Osteoblast (primary cell): ENCODE measurements at places on chromosomes 16 and 17. TPM values are rescaled to one million over a fixed set of nuclear protein-coding genes. Genes with fewer than 3 reads are reported as not detected.

DNA sequence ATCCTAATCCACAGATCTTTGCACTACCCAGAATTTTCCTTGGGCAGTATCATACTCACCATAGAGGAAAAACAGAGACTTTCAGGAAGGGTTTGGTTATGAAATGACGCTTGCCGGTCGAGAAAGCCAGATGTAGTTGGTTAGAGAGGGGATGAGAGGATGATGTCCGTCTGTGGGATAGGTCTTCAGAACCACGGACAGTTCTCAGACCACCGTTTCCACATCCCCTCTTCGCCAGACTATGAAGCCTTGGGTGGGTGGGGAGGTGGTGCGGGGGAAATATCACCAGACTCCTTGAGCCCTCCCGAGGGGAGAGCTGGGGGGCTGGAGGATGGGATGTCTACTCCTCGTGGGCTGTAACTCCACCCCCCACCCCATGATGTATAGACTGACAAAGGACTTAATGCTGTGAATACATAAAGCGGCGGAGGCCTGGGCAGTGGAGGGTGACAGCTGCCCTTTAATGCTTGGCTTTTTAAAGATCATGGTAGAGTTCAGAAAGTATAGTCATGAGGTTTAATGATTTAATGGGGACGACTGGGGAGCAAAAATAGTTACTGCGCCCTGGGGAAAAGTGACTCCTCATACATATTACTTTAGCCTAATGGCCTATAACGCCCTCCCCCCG is 96.6 kb downstream of the MRM1 start:
- H3K27ac ChIP-seq = no peak overlapping the region
- H3K4me1 ChIP-seq = no peaks in the 10 kb centered on the region
- H3K27me3 ChIP-seq = no peaks in the 10 kb centered on the region
- DNase-seq = no peak

DNA sequence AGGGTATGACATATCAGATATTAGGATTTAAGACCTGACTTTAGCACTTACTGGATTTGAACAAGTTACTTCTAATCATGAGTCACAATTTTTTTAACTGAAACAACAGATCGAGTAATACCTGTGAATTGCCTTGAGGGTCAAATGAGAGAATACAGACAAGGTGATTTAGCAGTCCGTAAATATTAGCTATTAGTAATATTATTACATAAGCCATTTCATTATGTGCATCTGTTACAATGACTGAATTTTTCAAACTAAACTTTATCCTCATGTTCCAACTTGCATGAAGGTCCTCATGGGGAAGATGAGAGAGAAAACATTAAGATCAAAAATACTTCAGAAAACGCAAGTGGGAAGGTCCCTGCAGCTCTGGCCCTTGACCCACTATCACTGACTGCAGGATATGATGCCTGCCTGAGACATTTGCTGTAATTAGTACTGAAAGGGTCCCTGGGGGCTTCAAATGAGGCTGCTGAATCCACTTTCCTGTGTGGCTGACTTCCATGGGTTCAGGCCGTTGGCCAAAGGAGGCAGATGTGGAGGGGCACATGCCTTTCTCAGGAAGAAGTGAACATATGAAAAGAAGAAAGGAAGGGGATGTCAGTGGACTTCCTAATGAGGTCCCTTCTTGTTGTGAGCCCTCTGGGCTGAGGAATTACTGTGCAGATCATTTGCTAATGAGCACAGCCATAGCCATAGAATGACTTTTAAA is 441.7 kb downstream of the CDH11 start:
- no peaks in the 10 kb centered on the region for H3K27me3 ChIP-seq
- H3K36me3 ChIP-seq = no peaks in the 10 kb centered on the region
- no peaks in the 10 kb centered on the region for H3K4me1 ChIP-seq

DNA sequence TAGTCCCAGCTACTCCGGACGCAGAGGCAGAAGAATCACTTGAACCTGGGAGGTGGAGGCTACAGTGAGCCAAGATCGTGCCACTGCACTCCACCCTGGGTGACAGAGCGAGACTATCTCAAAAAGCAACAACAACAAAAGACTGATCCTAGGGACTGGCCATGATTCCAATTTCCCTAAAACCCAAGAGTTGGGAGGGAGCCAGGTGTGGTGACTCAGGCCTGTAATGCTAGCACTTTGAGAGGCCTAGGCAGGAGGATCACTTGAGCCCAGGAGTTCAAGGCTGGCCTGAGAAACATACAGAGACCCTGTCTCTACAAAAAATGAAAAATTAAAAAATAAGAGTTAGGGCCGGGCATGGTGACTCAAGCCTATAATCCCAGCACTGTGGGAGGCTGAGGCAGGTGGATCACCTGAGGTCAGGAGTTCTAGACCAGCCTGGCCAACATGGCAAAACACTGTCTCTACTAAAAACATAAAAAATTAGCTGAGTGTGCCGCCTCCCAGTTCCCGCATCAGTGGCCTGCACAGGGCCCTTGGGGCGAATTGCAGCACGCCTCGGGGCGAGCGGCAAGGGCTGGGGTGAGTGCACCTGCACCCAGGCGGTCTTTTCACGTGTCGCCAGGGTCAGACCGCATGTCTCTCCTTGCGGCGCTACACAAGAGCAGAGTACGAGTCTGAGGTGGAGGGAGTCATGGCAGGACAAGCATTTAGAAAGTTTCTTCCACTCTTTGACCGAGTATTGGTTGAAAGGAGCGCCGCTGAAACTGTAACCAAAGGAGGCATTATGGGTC is 40.8 kb downstream of the CDH3 start:
- H3K36me3 ChIP-seq = no peaks in the 10 kb centered on the region
- no peaks in the 10 kb centered on the region for H3K4me1 ChIP-seq
- no peak overlapping the region for H3K27ac ChIP-seq
- peak; percentile 66 for DNase-seq
- no peak overlapping the region for H3K4me3 ChIP-seq

- no peak overlapping the region for H3K27ac ChIP-seq
- no peak overlapping the region for H3K4me3 ChIP-seq
- no peak for DNase-seq
- H3K27me3 ChIP-seq = no peaks in the 10 kb centered on the region
- H3K4me1 ChIP-seq = no peaks in the 10 kb centered on the region
These were observed 78.5 kb downstream of the WWOX start for GRCh38 chr16:78177987-78178386.

DNA sequence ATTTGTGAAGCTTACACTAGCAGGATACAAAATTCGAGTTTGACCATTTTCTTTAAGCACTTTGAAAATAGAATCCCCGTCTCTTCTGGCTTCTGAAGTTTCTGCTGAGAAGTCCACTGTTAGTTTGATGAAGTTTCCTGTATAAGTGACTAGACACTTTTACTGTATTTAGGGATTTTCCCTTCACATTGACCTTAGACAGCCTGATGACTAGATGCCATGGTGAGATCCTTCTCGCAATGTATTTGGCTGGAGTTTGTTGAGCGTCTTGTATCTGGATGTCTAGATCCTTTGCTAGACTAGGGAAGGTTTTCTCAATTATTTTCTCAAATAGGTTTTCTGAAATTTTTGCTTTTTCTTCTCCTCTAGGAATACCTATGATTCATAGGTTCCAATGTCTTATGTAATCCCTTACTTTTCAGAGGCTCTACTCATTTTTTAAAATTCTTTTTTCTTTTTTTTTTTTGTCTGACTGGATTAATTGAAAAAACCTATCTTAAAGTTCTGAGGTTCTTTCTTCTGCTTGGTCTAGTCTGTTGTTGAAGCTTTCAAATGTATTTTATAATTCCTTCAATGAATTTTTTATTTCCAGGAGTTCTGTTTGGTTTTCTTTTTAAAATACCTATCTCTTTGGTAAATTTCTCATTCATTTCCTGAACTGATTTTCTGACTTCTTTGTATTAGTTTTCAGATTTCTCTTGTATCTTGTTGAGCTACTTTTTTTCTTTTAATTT is 63.7 kb upstream of the ABCC11 start:
- no peak overlapping the region for H3K4me3 ChIP-seq
- no peak for DNase-seq

DNA sequence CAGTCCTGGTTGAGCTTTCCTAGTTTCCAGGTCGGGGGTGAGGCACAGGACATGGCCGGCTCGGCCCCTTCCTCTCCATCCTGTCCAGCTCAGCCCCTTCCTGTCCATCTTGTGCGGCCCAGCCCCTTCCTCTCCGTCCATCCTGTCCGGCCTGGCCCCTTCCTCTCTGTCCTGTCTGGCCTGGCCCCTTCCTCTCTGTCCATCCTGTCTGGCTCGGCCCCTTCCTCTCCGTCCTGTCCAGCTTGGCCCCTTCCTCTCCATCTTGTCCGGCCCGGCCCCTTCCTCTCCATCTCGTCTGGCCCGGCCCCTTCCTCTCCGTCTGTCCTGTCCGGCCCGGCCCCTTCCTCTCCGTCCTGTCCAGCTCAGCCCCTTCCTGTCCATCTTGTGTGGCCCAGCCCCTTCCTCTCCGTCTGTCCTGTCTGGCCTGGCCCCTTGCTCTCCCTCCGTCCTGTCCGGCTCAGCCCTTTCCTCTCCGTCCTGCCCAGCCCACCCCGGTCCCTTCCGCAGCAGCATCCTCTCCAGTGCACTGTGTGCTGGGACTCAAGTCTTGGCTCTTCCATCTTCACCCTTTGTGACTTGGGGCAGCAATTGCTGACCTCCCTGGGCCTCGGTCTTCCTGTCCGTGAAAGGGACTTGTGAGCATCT is 5.5 kb upstream of the ZNF750 start:
- H3K27me3 ChIP-seq = no peaks in the 10 kb centered on the region
- H3K36me3 ChIP-seq = no peaks in the 10 kb centered on the region
- peak; percentile 2 for DNase-seq
- no peak overlapping the region for H3K27ac ChIP-seq

GRCh38 chr17:28227316-28228108 is 91.5 kb upstream of the TMEM97 start:
- no peak overlapping the region for H3K27ac ChIP-seq
- H3K27me3 ChIP-seq = peaks cover 45% of the 10 kb centered on the region
- DNase-seq = peak; percentile 89
- H3K4me1 ChIP-seq = peaks cover 5% of the 10 kb centered on the region

Gene KRTAP2-3
- total RNA-seq = 0.29 TPM in 1 of 2 replicates, not detected in the other

Gene LIMD2
- total RNA-seq = 4.3 and 5.9 TPM in 2 replicates

- peaks cover 3% of the 10 kb centered on the region for H3K36me3 ChIP-seq
- no peak overlapping the region for H3K27ac ChIP-seq
- no peaks in the 10 kb centered on the region for H3K4me1 ChIP-seq
- H3K27me3 ChIP-seq = no peaks in the 10 kb centered on the region
These were observed 68.8 kb downstream of the KATNIP start for GRCh38 chr16:27618606-27619327.

DNA sequence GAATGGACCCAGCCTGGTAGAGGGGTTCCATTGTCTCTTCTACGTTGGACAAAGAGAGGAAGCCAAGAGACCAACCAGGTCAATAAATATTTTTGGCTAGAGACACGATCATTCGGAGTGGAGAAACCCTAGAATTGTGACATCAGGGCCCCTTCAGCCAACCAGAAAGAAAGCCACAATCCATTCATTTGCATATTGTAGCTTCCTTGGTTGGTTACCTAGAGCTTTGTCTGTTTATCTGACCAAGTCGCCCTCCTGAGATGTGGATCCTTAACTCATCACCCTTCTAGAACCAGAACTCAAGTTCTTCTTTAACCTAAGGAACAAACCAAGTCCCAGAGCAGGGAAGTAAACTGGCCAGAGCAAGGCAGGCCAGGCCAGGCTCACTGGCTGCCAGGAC is at the start of gene CCDC182:
CCDC182 (minus strand) TSS at position 58 of the 400 bp plus-strand sequence; CDS start at position 31, 27 bp downstream.
- H3K4me3 ChIP-seq = no peak within 1 kb of the TSS
- no peak for DNase-seq
- H3K27me3 ChIP-seq = peaks cover 5% of the 10 kb centered on the region
- no peak within 1 kb of the TSS for H3K27ac ChIP-seq
- H3K36me3 ChIP-seq = no peaks in the 10 kb centered on the region
- no peaks in the 10 kb centered on the region for H3K4me1 ChIP-seq

DNA sequence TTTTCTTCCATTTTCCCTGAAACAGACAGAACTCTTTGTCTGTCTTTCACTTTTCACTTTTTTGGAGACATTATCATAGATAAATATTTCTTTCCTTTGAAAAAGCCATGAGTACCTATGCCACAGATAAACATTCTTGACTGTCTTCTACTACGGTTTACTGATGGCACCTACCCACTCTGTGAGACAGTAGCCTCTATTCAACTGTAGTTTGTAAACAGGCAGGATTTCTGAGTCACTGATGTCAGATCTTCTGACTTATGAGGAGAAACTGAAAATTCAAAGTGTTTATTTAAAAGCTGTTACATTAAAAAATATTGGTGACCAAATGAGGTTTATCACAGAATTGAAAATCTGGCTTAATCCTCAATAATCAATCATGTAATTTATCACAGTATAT is 658.4 kb downstream of the TOX3 start:
- no peaks in the 10 kb centered on the region for H3K36me3 ChIP-seq
- H3K27me3 ChIP-seq = no peaks in the 10 kb centered on the region
- no peak for DNase-seq
- H3K4me1 ChIP-seq = no peaks in the 10 kb centered on the region
- no peak overlapping the region for H3K4me3 ChIP-seq

- peaks cover 24% of the 10 kb centered on the region for H3K36me3 ChIP-seq
- H3K27ac ChIP-seq = no peak overlapping the region
- peak; percentile 94 for DNase-seq
- H3K27me3 ChIP-seq = no peaks in the 10 kb centered on the region
- H3K4me1 ChIP-seq = peaks cover 15% of the 10 kb centered on the region
These were observed 472 bp downstream of the GALNS start for GRCh38 chr16:88856122-88856827.

Gene PERCC1
- not detected in 2 replicates for total RNA-seq

- no peaks in the 10 kb centered on the region for H3K4me1 ChIP-seq
- no peaks in the 10 kb centered on the region for H3K27me3 ChIP-seq
- no peaks in the 10 kb centered on the region for H3K36me3 ChIP-seq
- no peak overlapping the region for H3K27ac ChIP-seq
These were observed 1432.0 kb upstream of the GOT2 start for GRCh38 chr16:60166111-60166510.

Gene CHTF18
- total RNA-seq = 3.3 and 3.8 TPM in 2 replicates

GRCh38 chr17:65888649-65889048 is 303.3 kb downstream of the CEP112 start:
- no peak overlapping the region for H3K27ac ChIP-seq
- no peaks in the 10 kb centered on the region for H3K36me3 ChIP-seq
- peak; percentile 49 for DNase-seq

GRCh38 chr17:41738077-41738800 is 3.8 kb upstream of the HAP1 start:
- H3K4me3 ChIP-seq = no peak overlapping the region
- peak; percentile 99 for DNase-seq
- H3K4me1 ChIP-seq = peaks cover 10% of the 10 kb centered on the region
- H3K27me3 ChIP-seq = peaks cover 43% of the 10 kb centered on the region
- no peak overlapping the region for H3K27ac ChIP-seq
- no peaks in the 10 kb centered on the region for H3K36me3 ChIP-seq

GRCh38 chr17:74108126-74108705 is 95.3 kb upstream of the RPL38 start:
- H3K27me3 ChIP-seq = no peaks in the 10 kb centered on the region
- no peaks in the 10 kb centered on the region for H3K36me3 ChIP-seq
- H3K4me1 ChIP-seq = no peaks in the 10 kb centered on the region

Gene TPSG1
- not detected in 2 replicates for total RNA-seq

Gene NCOR1
- total RNA-seq = 70.7 and 86.9 TPM in 2 replicates

DNA sequence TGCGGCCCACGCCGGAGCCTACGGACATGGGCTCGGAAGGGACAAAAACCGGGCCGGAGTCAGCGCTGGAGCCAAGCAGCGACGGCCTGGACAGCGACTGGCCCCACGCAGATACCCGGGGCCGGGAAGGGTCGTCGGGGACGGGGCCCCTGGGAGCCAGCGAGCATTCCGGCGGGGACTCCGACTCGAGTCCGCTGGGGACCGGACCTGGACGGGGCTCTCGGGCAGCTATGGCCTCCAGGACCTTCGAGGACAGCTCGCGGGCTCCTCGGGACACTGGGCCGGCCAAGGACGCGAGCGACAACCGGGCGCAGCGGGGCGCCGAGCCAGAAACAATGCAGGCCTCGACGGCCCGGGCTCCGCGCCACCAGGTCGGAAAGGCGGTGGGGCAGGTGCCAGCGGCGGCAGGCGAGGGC is 1.0 kb downstream of the MYO15B start:
- peaks cover 46% of the 10 kb centered on the region for H3K27me3 ChIP-seq
- no peak for DNase-seq
- H3K4me1 ChIP-seq = no peaks in the 10 kb centered on the region
